Cardiac muscle cell (in vitro differentiated cells and primary cell): ENCODE measurements at places on chromosomes 13 and 19. TPM values are rescaled to one million over a fixed set of nuclear protein-coding genes. Genes with fewer than 3 reads are reported as not detected.

GRCh38 chr19:5170329-5170745 lies 170.3 kb downstream of the PTPRS start:
- no peaks in the 10 kb centered on the region for H3K27me3 ChIP-seq
- H3K27ac ChIP-seq, result no peak overlapping the region
- no peak overlapping the region for H3K4me3 ChIP-seq
- H3K4me1 ChIP-seq, result no peaks in the 10 kb centered on the region

- H3K36me3 ChIP-seq, result no peaks in the 10 kb centered on the region
- no peak overlapping the region for H3K27ac ChIP-seq
- H3K4me3 ChIP-seq, result no peak overlapping the region
- no peak for DNase-seq
- peaks cover 3% of the 10 kb centered on the region for H3K4me1 ChIP-seq
Observed at GRCh38 chr13:38566519-38566918, 120.4 kb upstream of the FREM2 start.

GRCh38 chr19:6402837-6403608 lies 10.1 kb upstream of the GTF2F1 start:
- H3K27me3 ChIP-seq, result no peaks in the 10 kb centered on the region
- no peak overlapping the region for H3K4me3 ChIP-seq
- no peaks in the 10 kb centered on the region for H3K4me1 ChIP-seq
- no peak overlapping the region for H3K27ac ChIP-seq
- H3K36me3 ChIP-seq, result no peaks in the 10 kb centered on the region

GRCh38 chr13:48485432-48485831 lies 47.4 kb downstream of the RCBTB2 start:
- H3K4me3 ChIP-seq, result no peak overlapping the region
- peaks cover 3% of the 10 kb centered on the region for H3K36me3 ChIP-seq
- H3K27ac ChIP-seq, result no peak overlapping the region
- no peak for DNase-seq

The CLEC17A gene
- total RNA-seq, result not detected in 2 replicates

The SIGLECL1 gene
- total RNA-seq, result not detected in 2 replicates

The ZNF560 gene
- 0.35 and 0.80 TPM in 2 replicates for total RNA-seq

DNA sequence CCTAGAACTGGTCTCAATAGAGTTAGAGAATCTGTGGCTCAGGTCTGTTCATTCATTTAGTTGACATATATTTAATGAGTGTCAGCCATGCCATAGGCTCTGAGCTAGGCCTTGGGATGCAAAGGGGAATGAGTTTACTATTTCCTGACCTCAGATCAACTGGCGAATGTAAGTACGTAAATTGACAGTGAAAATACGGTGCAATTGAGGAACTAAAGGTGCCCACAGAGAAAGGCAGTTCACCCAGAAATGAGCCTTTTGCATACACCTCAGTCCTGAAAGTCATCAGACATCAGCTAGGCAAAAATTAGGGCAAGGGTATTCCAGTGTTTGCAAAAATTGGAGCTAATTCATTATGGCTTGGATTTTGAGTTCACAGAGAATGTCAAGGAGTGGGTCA lies 20.6 kb upstream of the UPF3A start:
- H3K4me1 ChIP-seq, result peaks cover 17% of the 10 kb centered on the region
- H3K4me3 ChIP-seq, result no peak overlapping the region
- no peaks in the 10 kb centered on the region for H3K27me3 ChIP-seq
